ENCODE measurements at places on chromosomes 6 and 20. TPM values are rescaled to one million over a fixed set of nuclear protein-coding genes. Genes with fewer than 3 reads are reported as not detected.
A peak's percentile ranks its signal among the peaks of the same experiment; 100 is the strongest.

Gene SIGLEC1
- total RNA-seq, result not detected

- DNase-seq, result peak; percentile 86
Observed at GRCh38 chr6:90175627-90176538, 120.8 kb downstream of the BACH2 start.

- DNase-seq, result no peak
Observed at GRCh38 chr6:163338671-163339405, 75.7 kb upstream of the QKI start.

Gene TRDN
- not detected for total RNA-seq

Gene ZSCAN23
- 1.1 TPM for total RNA-seq

Gene GRM1
- not detected for total RNA-seq

DNA sequence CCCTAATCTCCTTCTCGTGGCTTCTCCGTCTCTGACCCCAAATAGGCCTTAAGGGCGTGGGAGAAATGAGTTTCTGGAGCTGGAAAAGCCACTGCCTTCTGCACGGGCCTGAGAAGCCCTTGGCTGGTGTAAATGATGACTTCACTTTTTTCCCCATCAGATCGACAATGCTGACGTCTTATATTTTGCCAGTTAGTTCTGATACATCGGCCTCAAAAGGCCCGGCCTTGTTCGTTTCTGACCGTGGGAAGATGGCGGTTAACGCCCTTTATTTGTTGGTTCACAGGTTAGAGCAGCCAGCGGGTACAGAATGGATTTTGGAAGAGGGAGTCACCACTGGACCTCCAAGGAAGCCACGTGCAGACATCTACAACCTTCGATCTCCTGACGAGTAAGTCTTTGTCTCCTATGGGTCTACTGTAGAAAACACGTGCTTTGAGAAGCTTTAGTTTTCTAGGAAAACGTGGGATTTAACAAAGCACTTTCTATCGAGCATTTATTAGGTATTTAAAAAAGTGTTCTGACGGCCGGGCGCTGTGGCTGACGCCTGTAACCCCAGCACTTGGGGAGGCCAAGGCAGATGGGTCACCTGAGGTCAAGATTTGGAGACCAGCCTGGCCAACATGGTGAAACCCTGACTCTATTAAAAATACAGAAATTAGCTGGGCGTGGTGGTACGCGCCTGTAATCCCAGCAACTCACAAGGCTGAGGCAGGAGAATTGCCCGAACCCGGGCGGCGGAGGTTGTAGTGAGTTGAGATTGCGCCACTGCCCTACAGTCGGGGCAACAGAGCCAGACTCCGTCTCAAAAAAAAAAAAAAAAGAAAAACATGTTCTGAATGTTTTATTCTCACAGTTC, 1.2 kb upstream of the ZNFX1 start:
- DNase-seq, result peak; percentile 43

Gene SLC12A5
- 0.43 TPM for total RNA-seq

All from activated CD8-positive, alpha-beta T cell treated with anti-CD3 and anti-CD28 coated beads for 36 hours (primary cell).